ENCODE measurements at places on chromosomes 7 and 10.

DNA sequence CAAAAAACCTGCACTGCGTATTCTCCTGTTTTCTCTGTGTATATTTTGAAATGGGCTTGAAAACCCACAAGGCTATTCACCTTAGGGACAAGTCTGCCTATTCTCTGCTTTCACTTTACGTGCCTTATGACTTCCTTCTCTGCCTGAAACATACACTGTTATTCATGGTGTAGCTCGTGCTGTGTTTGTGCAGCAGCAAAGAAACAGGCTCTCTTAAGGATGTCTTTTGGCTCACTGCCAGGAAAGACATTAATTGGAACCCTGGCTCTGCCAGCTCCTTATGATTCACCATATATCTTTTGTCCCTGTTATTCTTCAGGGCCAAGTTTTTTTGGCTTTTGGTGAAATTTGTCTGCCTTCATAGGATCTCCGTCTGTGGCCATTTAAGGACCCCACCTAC lies 92.4 kb downstream of the TMEM106B start:
- DNase-seq: no peak

DNA sequence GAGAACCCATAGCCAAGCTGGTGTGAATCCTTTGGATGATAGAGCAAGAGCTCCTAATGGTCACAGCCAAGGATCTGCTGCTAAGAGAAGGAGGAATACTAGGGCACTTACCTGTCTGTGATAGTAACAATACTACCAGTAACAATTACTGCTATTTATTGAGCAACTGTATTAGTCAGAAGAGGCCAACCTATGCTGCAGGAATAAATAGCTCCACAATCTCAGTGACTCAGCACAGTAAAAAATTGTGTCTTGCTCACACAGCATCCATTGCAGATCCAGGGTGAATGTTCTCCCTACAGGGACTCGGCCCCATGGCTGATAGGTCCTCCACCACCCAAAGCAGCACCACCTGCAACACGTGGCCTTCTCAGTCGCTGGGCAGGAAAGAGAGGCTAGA lies 257.6 kb upstream of the ZMIZ1 start:
- no peak for DNase-seq

DNA sequence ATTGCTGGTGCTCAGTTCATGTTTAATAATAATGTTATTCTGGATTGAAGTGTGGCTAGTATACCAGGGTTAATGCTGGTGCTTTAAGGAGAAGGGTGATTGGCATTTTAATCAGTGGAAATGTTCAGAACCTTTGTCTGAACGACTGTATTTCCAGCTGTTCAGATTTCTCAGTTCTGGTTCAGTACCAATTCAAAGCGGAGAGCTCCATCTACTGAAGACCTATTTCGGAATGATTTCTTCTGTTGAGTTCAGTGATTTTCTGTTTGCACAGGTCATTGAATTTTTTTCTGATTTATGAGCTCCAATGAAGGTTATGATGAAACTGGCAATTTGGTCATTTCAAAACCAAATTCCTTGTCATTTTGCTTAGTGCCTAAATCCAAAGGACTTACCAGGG lies 160.1 kb downstream of the EXOC4 start:
- no peak for DNase-seq

DNA sequence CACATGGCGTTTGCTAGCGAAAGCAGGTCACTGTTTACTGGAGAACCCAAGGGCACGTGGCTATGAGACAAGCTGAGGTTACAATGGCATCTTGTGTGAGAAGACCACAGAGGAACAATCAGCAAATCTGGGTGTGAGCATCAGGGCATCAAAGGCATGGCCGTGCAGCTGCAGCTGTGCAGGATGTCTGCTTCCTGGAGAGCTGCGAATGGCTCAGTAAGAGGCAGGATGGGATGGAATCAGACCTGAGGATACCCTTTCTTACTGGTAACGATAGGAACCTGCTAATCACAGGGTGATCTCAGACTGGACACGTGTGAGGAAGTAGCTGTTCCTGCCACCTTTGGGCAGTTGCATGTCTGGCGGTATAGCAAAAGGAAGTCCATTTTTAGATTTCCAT lies 119.5 kb downstream of the RNF216 start:
- DNase-seq: peak; percentile 4

DNA sequence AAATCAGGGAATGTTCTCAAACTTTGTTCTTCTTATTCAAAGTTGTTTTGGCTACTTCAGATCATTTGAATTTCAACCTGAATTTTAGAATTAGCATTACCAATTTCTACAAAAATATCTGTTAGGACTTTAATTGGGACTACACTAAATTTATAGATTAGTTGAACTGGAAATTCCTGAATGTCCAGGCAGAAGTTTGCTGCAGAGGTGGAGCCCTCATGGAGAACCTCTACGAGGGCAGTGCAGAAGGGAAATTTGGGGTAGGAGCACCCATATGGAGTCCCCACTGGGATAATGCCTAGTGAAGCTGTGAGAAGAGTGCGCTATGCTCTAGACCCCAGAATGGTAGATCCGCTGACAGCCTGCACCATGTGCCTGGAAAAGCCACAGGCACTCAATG lies 22.8 kb upstream of the AGMO start:
- no peak for DNase-seq

- DNase-seq: no peak
Measured at GRCh38 chr7:152313217-152313616, 122.6 kb downstream of the KMT2C start.
